Thoracic aorta (tissue), 2 donors: ENCODE measurements at places on chromosomes 4 and X. TPM values are rescaled to one million over a fixed set of nuclear protein-coding genes. Genes with fewer than 3 reads are reported as not detected.
A peak's percentile ranks its signal among the peaks of the same experiment; 100 is the strongest.

DNA sequence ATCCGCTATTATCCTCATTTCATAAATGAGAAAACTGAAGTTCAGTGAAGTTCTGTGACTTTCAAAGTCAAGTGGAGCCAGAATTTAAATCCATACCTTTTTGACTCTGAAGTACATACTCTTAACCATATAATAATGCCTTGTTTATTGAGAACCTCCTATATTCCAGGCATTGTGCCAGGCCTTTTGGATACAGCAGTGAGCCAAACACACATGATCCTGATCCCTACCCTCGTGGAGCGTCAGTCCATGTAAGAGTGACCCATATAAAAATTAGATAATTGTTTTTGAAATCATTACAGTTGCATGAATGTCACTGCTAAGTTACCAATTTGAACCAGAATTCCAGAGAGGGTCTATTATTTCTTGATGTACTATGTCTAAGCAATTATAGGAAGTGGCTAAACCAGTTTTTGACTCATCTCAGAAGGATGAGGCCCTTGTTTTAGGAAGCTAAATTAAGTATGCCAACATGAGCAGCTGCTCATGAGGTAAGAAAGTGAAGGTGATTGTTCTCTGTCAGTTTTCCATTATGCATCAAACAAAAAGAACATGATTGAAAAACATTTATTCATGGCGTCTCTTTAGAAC lies 289.5 kb downstream of the GLUD2 start:
- no peak for DNase-seq

DNA sequence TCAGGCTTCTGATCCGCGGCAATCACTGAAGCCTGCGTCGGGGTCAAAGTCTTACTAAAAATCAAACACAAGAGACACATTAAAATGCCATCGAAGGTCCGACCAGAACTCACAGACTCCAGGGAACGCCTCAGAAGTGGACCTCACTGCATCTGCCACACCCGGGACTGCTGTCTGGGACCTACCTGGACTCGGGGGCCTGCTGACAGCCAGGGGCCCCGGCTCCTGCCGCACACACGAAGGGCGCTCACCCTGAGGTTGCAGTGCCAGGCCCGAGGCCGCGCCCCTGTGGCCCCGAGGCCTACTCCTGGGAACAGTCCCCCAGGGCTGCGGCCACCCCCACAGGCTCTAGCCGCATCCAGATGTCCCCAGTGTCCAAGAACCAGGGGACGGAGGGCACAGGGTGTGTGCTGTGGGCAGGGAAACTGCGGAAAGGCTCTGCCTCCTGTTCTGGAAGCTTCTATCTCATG lies 7.4 kb downstream of the CTBP1 start:
- no peak for DNase-seq

DNA sequence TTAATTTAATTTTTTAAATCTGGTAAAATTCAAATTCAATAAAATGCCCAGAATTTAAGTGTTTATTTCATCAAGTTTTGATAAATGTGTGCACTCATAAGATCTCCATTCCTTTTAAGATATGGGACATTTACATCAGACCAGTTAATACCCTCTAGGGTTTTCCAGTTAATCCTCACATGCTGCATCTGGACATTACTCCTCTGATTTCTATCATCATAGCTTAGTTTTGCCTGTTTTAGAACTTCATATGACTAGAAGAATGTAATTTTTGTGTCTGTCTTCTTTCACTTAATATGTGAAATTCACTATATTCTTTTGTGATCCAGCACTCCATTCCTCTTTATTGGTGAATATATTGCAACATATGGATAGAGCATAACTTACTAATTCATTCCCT lies 727.7 kb upstream of the FAM241A start:
- no peak for DNase-seq

- no peak for DNase-seq
Observed at GRCh38 chr4:153471698-153472093, 5.5 kb downstream of the TMEM131L start.

GRCh38 chrX:20527558-20528011 lies 260.9 kb upstream of the RPS6KA3 start:
- DNase-seq = no peak

- no peak for DNase-seq
Observed at GRCh38 chrX:118706681-118707080, 20.7 kb upstream of the IL13RA1 start.

DNA sequence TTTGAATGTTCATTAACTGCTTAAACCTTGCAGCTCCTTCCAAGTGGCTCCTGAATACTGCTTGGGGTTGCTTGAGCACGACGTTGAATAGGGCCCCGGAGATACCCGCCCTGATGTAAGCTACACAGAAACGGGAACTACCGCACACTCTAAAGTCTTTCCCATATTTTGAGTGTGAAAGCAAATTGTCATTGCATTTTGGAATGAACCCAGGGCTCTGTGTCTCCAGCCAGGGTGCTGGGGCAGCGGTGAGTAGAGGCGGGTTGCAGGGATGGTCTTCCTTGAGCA lies 59.4 kb upstream of the HELT start:
- DNase-seq = no peak

DNA sequence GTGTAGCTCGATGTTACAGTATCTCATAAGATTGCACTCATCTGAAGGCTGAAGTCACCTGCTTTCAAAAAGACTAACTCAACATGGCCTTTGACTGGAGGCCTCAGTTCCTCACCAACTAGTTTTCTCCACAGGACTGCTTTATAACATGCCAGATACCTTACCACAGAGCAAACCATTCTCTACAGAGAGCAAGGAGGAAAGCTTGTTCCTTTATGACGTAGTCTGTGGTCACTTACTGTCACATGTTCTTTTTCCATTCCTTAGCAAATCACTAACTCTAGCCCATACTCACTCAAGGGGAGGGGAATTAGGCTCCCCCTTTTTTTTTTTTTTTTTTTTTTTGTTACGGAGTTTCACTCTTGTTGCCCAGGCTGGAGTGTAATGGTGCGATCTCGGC lies 3.2 kb downstream of the THAP9 start:
- no peak for DNase-seq

DNA sequence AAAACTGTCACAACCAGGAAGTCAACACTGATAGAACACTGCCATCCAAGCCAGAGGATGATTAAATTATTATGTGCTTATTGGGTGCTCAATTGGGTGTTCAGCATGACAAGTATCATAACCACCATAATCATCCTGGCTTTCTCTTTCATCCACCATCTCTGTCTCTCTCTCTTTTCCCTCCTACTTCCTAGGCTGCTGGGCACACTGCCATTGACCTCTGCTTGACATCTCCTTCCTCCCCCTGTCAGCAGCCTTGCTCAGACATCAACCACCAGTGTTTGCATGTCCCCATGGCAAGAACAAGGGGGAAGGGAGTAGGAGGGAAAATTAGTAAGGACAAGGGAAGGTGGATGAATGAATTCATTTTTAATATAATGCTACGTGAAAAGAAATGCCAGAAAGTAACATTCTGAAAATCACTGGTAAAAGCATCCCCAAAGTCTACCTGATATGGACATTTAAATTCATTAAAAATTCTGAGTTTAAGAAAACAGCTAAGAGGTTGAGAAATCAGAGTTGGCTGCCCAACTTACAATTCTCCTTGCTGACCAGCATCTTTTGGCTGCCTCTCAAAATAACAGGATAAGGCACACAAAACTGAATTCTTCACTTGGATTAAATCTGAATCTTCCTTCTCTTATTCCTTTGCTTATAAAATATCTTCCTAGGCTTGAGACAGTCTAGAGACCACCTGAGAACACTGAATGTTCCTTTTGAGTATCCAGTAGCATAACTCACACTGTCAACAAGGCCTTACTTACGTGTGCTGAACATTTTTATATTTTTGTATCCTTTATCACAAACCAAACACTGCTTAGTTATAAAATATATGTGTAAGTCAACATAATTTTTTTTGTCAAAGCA lies 48.5 kb downstream of the SNCA start:
- DNase-seq = no peak

DNA sequence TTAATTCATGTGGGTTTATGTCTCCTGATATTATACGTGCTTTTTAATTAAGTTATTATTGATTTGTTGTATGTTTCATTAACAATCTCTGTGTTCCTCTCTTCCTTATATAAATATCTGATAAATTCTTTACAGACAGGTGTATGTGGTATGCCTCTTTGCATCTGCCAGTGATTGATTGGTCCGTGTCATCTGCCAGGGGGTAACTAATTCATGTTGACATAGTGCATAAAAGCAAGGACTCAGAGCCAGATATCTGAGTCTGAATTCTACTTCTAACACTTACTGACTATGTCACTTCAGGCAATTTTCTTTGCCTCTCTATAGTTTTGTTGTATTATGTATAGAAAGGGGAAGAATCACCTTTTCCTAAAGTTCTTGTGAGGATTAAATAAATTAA lies 5.2 kb upstream of the AMBN start:
- no peak for DNase-seq

DNA sequence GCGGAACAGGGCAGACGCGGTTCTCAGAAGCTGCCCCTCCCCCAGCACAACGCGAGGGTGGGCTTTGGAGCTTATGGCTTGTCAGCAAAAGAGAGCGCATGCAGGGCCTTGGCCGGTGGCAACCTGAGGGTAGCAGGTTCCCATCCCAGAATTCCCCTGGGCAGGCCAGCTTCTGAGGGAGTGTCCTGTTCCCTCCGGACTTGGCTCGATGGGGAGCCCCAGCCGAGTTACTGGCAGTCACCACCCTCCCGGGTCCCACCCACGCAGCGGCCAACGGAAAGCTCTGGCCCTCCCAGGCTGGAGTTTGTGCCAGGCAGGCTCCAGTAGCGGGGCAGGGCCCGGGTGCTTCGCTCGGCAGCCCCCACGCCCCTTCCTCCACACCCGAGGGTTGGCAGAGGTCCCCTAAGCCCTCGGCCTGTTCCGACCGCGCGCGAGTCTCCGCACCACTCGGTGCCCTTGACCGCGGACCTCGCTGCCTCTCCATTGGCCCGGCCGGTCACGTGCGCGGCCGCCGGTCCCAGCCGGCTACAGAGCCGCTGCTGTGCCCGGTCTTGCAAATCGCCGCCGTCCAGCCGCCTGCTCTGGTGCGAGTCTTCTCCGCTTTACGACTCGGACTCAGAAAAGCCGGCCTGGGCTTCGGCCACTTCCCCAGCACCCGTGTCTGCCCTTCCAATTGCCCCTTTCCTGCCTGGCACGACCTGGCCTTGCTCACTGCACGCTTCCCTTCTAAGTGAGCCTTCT lies 20.9 kb upstream of the MTM1 start:
- DNase-seq = peak; percentile 33

DNA sequence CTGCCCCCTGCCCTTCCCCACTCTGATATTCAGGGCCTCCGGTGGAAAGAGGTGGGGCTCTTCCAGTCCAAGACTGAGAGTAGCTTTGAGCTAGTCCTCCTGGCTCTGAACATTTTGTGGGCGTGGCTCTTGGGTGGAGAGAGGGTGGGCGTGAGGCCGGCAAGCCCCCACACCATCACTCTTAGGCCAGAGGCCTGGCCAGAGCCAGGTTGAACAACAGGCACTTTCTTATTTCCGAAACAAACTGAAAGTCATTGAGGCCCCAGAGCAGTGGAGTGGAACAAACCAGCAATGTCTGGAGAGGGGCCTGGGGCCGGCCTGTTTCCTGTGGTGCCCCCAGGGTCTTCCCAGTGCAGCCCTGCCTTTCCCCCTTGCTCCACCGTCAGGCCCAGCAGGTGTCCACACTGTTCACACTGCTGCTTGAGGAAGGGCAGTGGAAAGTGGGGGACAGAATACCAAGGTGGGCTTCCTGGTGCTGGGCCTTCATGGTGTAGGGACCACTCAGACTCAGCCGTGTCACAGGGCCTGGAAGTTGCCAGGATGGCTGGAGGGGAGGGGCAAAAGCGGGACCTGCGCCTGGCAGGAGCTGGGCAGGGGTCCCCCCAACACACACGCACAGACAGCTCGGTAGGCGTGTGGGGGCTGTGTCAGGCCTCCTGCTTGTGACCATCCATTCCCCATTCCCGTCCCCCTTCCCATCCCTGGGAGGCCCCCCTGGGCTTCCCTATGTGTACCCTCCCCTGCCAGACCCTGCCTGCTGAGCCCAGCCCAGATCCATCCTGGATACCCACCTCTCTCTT lies 2.9 kb downstream of the ADRA2C start:
- no peak for DNase-seq

- no peak for DNase-seq
Observed at GRCh38 chrX:7091923-7092322, 55.6 kb upstream of the STS start.

- DNase-seq = no peak
Observed at GRCh38 chrX:24235084-24235710, 78.7 kb downstream of the SUPT20HL2 start.

- no peak for DNase-seq
Observed at GRCh38 chrX:110000000-110000399, 2.9 kb upstream of the TMEM164 start.

- no peak for DNase-seq
Observed at GRCh38 chr4:155572106-155572703, 94.4 kb upstream of the GUCY1A1 start.

- DNase-seq = no peak
Observed at GRCh38 chrX:9339603-9340491, 125.0 kb upstream of the TBL1X start.

GRCh38 chrX:2320580-2321327 lies 180.0 kb downstream of the DHRSX start:
- no peak for DNase-seq

- DNase-seq = no peak
Observed at GRCh38 chr4:108433832-108434231, 186.5 kb upstream of the RPL34 start.

DNA sequence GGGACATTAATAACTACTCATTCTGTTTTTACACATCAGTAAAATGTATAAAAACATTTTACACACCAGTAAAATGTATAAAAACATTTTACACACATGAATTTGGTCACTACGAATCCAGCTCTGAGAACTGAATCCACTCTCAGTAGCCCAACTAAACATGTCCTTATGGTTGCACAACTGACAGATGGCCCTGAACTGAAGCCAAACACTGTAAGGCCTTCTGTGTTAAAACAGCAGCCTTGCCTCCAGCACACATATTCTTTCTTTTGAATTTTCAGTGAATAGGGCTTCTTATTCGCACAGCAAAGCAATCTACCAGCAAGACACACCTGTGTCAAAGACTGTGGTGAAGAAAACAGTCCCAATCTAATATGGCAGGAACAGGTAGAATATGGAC lies 169.9 kb upstream of the FMR1 start:
- DNase-seq = no peak

GRCh38 chr4:56708146-56708545 lies 27.1 kb upstream of the HOPX start:
- no peak for DNase-seq

PROM1 gene
- total RNA-seq = 7.1 TPM

VCX3A gene
- not detected for total RNA-seq

SASH3 gene
- total RNA-seq = 16.2 TPM

CXCL11 gene
- total RNA-seq = not detected

NOX1 gene
- total RNA-seq = not detected

ANK2 gene
- 21.3 TPM for total RNA-seq

CLTRN gene
- not detected for total RNA-seq

ZDHHC15 gene
- 4.3 TPM for total RNA-seq

CXXC4 gene
- 2.5 TPM for total RNA-seq
